ENCODE measurements at places on chromosomes 16 and 17.

- no peak for DNase-seq
Measured at GRCh38 chr17:57242148-57242547, 14.2 kb upstream of the MSI2 start.

DNA sequence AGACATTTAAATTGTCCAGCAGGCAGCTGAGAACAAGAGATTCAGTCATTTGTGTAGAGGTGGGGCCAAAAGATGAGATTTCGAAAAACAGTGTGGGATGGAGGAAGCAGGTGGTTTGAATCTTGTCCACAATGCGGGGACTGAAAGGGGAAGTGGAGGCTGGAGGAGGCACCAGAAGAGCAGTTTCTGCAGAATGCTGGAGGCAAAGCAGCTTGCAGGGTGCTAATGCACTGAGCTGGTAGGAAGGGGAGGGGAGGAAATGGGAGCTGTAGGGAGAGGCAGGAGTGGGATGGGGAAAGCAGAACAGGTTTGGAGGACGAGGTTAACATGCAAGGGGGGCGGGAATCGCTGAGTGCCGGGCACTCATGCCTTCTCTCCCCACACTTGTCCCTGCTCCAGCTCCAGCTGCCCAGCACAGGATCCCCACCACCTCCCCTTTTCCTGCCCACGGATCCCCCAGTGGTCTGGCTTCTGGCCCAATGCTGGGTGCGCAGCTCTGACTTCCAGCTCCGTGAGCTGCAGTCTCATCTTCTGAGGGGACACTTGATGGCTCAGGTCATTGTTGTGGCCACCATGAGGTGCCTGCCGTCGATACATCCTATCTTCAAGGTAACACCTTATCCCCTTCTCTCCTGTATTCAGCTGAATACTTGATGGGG is 9.4 kb downstream of the C17orf100 start:
- no peak for DNase-seq

- no peak for DNase-seq
Measured at GRCh38 chr17:41082626-41083025, 1.3 kb upstream of the KRTAP4-7 start.

DNA sequence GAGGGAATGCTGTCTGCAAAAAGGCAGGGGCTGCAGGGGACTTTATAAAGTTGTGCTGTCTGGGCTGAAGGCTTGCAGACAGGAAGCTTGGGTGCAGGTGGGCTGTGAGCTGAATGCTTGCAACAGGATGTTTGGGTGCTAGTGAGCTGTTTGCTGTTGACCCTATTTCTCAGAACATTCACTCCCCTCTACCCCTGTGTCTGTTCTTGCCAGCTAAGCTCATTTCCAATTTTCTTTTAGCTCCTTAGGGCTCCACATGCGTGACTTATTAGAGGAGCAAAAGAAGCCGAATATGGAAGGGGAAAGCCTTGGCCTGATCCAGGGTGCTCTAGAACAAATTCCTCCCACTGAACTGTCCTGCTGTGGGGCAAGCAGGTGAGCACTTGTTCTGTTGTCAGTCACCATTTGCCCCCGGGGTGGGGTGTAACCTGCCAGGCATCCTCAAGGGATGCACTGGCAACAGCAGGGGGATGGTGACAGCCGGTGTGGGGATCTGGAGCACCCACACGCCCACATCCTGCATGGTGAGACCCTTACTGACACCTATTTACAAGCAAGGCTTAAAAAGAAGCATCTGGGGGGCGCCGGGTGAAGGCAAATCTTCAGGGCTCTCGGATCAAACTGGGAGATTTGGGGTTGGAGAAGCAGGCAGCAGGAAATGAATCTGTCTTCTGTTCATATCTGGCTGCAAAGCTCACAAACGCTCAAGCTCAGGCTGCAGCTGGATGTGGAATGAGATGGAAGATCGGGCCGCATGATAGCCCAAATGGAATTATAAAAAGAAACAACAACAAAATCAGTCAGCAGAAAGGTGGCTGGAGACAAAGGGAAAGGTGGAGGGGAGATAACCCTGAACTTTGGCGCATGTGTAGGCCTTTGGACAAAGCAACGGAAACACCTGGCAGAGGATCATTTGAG is 21.1 kb upstream of the NUP93 start:
- peak; percentile 47 for DNase-seq

GRCh38 chr17:50289991-50290702 is 15.9 kb downstream of the TMEM92 start:
- DNase-seq = no peak

DNA sequence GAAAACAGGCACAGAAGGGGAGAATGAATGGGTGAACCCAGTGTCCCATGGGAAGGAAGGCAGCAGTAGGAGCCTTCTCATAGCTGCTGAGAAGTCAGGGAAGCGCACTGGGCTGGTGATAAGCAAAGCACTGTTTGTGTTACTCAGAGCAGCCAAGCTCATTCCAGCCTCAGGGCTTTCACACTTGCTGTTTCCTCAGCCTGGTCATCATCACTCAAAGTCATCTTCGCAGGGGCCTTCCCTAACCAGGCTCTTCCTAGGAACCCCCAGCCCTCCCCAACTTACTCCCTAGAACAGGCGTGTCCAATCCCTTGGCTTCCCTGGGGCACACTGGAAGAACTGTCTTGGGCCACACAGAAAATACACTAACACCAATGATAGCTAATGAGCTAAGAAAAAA is 32.1 kb upstream of the LONP2 start:
- DNase-seq = no peak

DNA sequence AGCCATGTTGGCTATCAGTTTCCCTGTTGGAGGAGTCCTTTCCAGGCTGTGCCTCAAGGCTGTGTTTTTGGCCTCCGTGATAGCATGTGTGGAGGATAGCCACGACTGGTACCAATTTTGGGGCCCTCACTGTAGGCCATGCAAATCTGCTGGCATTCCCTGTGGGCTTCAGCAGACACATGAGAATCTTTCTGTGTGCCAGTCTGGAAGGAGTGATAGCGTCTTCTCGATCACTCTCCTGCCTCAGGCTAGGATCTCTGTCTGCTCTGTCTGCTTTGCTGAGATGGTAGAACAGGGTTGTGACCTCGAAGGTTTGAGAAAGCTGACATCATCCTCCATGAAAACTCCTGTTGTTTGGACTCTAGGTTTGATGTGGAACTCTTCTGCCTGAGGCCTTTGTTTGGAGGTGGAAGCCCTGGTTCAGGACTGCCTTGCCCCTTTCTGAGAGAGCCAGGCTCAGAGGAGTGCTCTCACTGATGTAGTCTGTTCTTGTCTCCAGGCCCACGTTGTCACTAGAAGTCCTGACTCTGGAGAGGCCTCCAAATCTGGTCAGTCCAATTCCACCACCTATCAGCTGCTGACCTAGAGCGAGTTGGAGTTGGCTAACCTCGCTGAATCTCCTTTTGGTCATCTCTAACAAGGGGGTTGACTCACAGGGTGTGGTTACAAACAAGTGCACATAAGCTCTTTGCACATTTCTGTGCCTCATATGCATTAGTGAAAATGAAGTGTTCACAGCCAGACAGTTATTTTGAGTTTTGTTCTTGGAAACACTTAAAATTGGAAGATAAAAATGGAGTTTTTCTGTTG is 12.1 kb upstream of the EDC4 start:
- no peak for DNase-seq

All from activated T-cell treated with anti-CD3 and anti-CD28 coated beads, Interleukin-2, amount 50 U/mL, for 24 hours (primary cell).